ENCODE measurements at places on chromosomes 7 and 10.

DNA sequence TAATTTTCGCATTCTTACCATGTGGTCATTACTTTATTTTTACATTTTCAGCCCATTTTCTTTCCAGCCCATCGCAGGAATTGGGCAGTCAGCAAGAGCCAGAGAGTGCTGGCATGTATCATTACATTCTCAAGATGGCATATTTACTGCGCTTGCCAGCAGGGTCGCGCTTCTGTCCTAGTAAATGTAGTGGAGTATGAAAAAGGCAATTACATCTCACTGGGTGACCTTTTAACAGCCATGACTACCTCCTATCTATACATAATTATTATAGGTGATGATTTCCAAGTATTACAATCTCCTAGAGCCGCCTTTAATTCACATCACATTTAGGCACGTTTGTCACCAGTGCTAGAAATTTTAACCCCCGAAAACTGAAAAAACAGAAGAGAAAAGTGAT is 433.7 kb upstream of the MGMT start:
- DNase-seq: no peak

DNA sequence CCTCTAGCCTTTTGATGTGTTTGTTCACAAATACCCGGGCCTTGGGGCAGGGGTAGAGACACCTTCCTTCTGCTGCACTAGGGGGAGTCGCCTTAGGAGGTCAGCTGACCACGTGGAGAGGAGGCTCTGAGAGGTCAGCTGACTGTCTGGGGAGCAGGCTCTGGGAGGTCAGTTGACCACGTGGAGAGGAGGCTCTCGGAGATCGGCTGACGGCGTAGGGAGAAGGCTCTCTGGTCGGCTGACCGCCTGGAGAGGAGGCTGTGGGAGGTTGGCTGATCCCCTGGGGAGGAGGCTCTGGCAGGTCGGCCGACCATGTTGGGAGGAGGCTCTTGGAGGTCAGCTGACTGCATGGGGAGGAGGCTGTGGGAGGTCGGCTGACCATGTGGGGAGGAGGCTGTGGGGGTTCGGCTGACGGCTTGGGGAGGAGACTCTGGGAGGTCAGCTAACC is 59.6 kb upstream of the LYZL1 start:
- DNase-seq: no peak

DNA sequence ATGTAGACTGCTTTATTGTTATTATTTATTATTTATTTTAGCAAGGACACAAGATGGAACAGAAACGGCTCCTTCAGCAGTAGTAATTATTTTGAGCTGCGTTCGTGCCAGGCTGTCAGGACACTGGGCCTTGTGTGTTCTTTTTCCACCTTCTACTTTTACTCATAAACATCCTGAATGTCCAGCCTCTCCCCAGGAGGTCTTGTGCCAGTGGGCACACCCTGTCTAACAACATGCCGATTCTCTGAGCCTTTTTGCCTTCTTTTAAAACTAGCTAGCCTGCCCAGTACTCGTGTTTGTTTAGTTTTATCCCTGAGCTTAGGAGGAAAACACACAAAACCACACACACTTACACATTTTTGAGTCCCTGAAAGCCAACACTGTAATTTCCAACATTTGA is 1.2 kb downstream of the SCIN start:
- no peak for DNase-seq

DNA sequence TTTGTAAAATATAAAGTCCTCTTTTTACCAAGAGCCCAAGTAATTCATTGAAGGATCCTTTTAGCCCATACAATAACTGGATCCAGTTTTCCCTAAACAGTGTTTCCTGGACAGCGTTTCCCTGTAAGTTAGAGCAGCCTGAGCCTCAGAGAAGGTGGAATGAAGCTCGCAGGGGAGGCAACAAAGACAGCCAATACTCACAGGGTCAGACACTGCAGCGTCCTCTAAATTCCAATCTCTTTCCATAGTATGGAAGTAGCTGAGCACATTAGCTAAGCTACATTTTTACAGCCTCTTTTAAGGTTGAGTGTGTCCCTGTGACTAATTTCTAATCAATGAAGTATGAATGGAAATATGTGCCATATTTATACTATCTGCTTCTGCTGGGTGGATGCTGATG is 193.5 kb downstream of the GRM3 start:
- DNase-seq: no peak

- DNase-seq: no peak
These were observed 288.5 kb downstream of the ZEB1 start for GRCh38 chr10:31607481-31607880.

GRCh38 chr7:25361863-25362262 is 133.6 kb upstream of the NPVF start:
- no peak for DNase-seq

GRCh38 chr7:21671859-21672258 is 129.0 kb downstream of the DNAH11 start:
- no peak for DNase-seq

DNA sequence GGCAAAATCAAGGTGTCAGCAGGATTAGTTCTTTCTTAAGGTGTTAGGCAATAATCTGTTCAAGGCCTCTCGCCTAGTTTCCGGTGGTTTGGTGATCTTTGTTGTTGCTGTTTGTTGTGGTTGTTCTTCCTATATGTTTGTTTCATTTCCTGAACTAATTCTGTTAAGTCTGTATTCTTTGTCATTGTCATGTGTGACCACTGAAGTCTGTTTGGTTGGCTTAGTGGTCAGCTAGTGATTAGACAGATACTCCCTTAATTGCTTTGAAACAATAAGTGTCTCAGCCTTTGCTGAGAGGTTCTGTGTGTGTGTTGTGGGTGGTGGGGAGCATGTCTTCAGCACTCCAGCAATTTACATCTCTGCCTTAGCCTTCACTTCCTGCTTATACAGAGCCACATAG is 46.0 kb downstream of the ABCC2 start:
- DNase-seq: no peak

DNA sequence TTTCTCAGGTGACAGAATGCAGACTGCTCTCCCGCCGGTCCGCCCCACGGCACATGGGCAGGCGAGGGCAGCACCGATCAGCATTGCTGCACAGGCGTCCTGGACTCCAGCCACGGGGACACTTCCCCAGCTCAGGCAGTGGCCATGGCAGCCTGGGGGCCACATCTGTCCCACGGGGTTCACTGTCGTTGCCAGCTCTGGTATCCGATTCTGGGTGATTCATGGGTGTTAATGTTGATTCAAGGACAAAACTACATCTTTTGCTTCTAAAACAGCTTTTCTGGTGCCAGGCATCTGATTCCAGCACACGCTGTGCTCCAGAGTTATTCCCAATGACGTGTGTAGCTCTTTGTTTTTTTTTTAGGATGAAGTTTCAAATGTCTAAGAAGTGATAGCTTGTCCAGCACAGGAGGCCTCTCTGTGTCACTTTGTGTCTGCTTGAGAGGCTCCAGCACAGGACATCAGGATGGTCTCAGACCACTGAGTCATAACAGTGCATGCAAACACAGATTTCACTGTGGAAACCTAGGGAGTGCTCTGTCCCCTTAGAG is 218.0 kb downstream of the WDR37 start:
- DNase-seq: no peak

DNA sequence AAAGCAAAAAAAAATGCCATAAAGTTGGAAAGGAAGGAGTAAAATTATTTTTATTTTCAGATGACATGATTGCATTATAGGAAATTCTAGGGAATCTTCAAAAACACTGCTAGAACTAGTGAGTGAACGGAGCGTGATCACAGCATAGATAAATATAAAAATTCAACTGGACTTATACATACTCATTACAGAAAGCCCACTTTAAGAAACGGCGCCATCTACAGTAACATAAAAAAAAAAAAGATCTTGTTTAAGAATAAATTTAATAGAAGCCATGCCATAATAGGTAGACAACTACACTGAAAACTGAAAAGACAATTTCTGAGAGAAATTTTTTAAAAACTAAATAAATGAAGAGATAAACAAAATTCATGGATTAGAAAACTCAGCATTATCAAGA is 623.1 kb upstream of the MGMT start:
- DNase-seq: no peak

DNA sequence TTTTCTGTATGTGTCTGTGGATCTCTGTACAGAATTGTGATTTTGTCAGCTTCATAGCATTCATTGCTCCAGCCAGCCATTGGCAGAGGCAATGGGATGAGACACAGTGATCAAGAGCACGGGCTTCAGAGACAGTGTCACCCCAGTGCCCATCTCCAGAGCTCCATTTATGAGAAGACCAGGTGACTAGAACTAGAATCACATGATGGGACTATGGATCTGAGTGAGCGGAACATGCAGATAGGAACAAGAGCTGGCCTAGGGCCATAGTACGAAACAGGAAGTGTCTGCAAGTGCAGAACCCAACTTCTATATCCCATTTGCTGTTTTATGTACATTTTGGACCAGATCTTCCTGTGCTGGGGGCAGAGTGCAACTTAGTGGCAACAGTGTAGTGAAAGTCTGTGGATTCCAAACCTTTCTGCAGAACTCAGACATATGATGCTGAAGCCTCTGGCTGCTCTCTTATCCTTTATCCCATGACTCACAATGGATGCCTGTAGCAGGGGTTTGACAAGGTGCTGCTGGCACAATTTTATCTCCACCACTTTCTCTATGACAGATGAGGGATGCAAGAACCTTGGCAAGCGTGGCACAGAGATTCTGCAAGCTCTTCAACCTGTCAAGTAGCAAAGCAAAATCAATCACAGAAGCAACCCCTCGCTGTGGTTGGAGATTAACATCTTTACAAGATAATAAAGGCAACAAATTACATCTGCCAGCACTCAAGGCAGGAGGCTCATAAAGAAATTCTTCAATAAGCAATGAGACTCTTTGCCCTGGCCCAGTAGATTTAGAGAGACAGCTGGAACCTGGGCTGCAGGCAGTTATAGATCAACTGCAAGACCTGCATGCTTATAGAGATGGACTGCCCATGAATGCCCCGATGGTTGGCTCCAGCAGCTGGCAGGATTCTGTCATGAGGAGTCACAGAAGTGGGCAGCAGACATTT is 681.3 kb downstream of the TNS3 start:
- no peak for DNase-seq

GRCh38 chr10:71740069-71740653 is 20.6 kb upstream of the C10orf105 start:
- no peak for DNase-seq

DNA sequence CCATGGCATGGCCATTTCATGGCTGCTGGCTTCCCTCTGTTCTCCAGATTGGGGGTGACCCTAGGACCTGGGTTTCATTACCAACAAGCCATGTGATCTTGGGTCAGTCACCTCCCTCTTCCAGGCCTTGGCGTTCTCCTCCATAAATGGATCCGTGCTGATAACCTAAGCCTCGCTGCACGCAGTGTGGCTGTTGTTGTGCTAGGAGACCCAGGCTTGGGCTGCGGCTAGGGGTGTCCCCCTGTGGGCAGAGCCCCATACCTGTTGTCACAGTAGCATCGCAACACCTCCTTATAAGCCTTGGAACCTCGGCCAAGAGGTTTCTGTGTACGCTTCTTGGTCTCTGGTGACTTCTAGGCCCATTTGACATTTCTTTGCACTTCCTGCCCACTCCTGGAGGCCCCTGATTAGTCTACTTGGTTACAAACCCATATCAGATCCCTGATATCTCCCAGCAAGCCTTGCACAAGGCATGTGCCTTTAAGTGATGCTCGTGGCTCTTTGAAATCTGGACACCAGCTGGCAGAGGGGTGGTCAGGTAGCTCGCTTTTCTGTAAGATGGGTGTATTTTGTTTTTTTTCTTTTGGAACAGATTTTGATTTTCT is 23.6 kb downstream of the ZMIZ1 start:
- DNase-seq: no peak

GRCh38 chr10:128546651-128547165 is 420.5 kb upstream of the MKI67 start:
- no peak for DNase-seq
